ENCODE measurements at places on chromosomes 7 and 10.
A peak's percentile ranks its signal among the peaks of the same experiment; 100 is the strongest.

- DNase-seq: no peak
Observed at GRCh38 chr10:101000127-101000914, 713 bp downstream of the LZTS2 start.

- DNase-seq: peak; percentile 87
Observed at GRCh38 chr10:62433181-62433692, 59.1 kb downstream of the ZNF365 start.

GRCh38 chr7:131961054-131961680, 404.7 kb upstream of the PODXL start:
- no peak for DNase-seq

DNA sequence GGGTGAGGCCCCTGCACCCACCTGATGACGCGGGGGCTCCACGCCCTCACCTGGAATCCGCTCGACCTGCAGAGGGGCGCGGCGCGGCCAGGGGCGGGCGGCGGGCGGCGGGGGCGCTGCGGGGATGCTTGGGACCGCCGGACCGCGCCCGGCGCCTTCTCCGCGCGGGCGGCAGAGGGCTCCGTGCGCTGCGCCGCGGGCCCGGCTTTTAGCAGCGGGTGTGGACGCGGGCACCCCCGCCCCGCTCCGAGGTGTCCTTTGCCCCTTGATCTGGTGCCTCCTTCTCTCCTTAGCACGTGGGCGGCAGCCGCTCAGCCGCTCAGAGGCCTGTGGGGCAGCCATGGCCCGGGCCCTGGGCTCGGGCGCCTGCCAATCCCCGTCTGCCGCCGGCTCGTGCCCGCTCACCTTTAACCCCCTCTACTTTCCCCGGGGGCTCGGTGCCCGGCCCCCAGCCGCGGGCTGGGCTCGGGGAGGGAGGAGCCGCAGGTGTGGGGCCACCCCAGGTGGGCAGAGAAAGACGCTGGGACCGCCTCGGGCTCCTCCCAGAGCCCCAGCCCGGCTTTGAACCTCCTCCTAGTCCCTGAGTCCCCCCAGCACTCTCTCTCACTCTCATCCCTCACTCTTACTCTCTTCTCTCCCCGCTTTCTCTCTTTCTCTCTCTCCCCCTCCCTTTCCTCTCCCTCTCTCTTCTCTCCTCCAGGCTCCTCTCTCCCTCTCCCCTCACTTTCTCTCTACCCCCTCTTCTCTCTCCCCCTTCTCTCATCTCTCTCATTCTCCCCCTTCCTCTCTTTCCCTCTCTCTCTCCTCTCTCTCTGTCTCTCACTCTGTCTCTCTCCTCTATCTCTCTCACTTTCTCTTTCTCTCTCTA, 19.7 kb upstream of the VPS37D start:
- DNase-seq: peak; percentile 26

- no peak for DNase-seq
Observed at GRCh38 chr7:85997515-85997914, 646.2 kb upstream of the GRM3 start.

- no peak for DNase-seq
Observed at GRCh38 chr7:55006499-55006898, 12.3 kb upstream of the EGFR start.

GRCh38 chr7:4742051-4742573, 33.3 kb upstream of the AP5Z1 start:
- DNase-seq: no peak

DNA sequence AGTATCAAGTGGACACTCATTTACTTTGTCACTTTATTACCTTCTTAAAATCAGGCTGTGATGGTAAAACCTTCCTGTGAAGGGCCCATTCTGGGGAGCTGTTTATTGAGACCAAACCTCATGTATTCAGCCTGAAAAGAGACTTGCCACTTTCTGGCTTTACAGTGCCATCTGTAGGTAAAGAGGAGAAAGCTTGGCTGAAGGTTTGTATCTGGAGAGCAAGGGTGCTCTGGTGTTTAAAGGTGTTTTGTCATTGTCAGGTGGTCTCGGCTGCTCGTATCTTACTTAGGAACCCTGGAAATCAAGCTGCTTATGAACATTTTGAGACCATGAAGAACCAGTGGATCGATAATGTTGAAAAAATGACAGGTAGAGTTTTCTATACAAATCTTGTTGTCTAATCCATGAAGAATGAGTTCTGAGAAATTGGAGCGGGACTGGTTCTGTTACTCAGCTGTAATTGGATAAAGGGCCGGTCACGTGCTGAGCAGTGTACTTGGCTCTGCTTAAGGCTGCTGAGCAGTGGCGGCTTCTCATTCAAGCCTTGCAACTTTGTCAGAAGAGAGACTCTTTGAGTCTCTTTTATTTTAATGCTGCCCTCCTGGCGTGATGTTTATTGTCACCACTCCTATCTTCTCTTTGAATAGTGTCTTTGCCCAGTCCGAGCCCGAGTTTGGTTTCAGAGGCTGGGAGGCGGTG, 46.9 kb downstream of the AP3M1 start:
- DNase-seq: peak; percentile 13

DNA sequence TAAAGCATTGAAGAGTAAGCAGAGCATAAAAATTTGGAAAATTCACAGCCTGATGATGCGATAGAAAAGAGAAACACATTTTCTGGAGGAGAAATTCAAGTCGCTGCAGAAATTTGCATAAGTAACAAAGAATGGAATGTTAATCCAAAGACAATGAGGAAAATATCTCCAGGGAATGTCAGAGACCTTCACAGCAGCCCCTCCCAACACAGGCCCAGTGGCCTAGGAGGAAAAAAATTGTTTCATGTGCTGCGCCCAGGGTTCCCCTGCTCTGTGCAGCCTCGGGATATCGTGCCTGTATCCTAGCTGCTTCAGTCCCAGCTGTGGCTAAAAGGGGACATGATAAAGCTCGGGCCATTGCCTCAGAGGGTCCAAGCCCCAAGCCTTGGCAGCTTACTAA, 206.8 kb downstream of the TPK1 start:
- no peak for DNase-seq

DNA sequence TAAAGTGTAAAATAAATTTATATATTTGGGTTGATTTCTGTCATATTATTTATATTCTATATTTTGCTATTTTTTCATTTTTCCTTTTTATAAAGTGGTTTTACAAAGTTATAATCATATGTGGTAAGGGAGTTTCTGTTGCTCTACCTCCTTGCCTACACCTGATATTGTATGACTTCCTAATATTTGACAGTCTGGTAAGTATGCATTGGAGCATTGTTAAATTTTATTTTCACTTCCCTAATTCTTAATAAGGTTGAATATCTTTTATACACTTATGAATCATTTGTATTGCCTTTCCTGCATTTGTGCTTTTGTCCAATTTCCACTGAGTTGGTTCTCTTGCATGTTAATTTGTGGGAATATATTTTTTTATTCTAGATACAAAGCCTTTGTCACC, 492.4 kb downstream of the GRID1 start:
- no peak for DNase-seq

DNA sequence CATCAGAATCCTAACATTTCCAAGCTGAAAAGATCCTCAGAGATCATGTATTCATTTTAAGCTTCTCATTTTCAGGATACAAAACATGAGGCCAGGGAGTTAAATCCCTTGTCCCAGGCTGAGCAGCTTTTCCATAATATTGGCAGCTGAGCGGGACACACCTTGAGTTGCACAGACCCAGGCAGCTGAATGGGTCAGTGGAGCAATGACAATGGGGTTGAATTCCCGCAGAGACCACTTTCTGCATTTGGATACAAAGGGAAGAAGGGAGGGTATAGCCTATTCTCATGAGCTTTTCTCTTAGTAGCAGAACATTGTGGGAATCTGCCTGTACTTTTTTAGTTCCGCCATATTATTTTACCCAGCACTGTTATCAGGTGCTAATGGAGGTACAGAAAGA, 49.5 kb downstream of the PRR15 start:
- DNase-seq: no peak

- no peak for DNase-seq
Observed at GRCh38 chr10:44934416-44935200, 23.5 kb downstream of the TMEM72 start.

- DNase-seq: no peak
Observed at GRCh38 chr10:131683281-131683861, 217.4 kb upstream of the PPP2R2D start.

GRCh38 chr7:71511361-71511807, 379.4 kb downstream of the GALNT17 start:
- DNase-seq: no peak

DNA sequence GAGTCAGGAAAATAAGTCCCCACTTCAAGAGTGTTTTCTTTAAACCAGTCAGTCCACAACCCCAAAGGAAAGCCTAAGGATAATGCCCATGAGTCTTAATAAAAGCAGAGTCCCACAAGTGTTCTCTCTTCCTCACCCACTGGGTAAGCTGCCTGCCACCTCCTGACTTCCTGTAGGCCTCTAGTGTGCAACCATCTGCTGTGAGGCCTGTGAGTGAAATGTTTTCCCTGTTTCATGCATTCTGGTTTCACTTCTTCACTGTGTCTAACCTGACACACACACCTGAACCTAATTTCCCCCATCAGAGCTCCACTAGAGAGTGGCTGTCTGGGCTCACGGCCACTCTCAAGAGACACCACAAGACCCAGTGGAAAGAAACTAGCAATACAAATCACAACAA, 38.9 kb upstream of the GDF10 start:
- peak; percentile 23 for DNase-seq

GRCh38 chr10:64039198-64039597, 518.0 kb downstream of the REEP3 start:
- no peak for DNase-seq

DNA sequence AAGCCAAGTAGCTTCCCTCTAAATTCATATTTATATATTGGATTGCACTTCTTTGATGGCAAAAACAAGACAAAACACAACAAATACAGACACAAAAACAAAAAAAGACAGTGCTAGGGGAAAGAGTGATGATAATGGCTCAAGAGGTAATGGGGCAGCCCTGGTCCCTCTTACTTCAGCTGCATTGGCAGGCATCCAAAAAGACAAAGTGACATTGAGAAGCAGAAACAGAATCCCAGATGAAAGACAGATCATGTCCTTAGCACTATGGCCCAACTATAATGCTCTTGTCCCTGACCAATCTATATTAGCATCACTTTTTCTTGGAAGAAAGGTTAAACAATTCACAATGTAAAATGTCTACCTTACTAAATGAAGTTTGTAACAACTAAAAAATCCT, 76.2 kb downstream of the GPR85 start:
- DNase-seq: no peak

GRCh38 chr7:120254845-120255244, 18.1 kb upstream of the KCND2 start:
- no peak for DNase-seq

GRCh38 chr7:2325162-2325561, 10.9 kb upstream of the SNX8 start:
- DNase-seq: peak; percentile 65

DNA sequence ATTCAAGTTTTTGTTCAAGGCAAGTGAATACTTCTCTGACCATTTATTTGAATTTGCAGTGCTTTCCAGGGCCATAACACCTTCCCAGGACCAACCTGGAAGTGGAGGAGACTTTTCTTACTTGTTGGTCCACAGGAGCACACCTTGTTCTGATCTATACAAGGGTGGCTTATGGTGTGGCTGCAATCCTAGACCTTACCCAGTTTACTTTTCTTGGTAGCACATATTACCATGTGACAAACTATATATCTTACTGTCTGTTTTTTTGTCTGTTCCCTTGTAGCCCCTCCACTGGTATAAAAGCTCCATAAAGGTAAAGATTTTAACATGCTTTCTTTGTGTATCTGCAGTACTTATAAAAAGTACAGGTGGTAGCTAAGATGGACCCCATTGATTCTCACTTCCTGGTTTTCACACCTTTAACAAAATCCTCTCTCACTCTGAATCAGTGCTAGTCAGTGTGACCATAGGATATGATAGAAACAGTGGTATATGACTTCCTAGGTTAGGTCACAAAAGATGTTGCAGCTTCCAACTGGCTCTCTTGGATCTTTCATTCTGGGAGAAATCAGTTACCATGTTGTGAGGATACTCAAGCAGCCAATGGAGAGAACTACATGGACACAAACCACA, 5.6 kb upstream of the ASB4 start:
- no peak for DNase-seq

DNA sequence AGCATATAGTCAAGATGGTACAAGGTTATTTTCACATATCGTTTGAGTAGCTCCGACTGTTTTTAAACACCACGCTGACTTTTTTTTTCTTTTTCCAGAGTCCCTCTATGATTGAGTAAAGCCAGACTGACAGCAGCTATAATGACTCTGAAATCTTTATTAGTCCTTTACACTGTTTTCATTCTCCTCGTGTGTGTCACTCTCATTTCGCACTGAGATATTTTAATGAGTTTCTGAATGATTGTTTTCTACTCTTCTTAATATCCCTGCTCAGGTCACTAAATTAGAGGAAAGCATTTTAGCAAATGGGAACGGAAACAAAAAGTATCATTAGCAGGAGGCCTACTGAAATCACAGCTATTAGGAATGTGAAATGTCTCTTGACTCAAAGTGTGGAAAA, 162.3 kb upstream of the MTPN start:
- no peak for DNase-seq

DNA sequence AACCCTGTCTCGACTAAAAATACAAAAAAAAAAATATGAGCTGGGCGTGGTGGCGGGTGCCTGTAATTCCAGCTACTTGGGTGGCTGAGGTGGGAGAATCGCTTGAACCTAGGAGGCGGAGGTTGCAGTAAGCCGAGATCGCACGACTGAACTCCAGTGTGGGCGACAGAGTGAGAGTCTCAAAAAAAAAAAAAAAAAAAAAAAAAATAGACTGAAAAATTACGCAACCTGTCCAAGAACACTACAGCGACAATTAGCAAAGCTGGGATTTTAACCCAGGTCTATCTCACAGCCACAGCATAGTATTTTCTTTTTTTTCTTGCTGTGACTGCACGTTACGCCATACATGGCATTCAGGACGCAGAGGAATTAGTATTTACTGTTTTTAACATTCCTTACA, 1.1 kb upstream of the RABGEF1 start:
- peak; percentile 21 for DNase-seq

DNA sequence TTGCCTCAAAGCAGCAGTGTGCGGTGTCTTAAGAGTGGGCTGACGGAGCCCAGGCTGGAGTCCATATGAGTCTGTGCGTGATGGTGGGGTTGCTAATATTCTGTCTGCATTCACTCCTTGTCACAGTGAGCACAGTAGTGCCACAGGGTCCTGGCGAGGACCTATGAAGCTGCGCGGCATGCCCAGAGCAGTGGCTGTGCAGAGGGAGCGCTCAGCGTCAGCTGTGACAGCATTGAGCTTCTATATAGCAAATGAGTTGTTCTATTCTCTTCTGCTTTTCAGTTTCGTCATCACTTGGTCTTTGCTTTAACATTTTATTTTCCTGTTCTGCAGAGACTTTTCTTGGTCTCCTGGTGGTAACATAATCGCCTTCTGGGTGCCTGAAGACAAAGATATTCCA, 14.5 kb downstream of the EIF3B start:
- DNase-seq: no peak

Data from inflammatory macrophage (primary cell).